ENCODE measurements at places on chromosomes 12 and 14.
A peak's percentile ranks its signal among the peaks of the same experiment; 100 is the strongest.

- no peak for DNase-seq
These were observed 222.6 kb downstream of the ACSS3 start for GRCh38 chr12:81300454-81300853.

GRCh38 chr14:102184316-102185035 lies 44.8 kb downstream of the WDR20 start:
- no peak for DNase-seq

DNA sequence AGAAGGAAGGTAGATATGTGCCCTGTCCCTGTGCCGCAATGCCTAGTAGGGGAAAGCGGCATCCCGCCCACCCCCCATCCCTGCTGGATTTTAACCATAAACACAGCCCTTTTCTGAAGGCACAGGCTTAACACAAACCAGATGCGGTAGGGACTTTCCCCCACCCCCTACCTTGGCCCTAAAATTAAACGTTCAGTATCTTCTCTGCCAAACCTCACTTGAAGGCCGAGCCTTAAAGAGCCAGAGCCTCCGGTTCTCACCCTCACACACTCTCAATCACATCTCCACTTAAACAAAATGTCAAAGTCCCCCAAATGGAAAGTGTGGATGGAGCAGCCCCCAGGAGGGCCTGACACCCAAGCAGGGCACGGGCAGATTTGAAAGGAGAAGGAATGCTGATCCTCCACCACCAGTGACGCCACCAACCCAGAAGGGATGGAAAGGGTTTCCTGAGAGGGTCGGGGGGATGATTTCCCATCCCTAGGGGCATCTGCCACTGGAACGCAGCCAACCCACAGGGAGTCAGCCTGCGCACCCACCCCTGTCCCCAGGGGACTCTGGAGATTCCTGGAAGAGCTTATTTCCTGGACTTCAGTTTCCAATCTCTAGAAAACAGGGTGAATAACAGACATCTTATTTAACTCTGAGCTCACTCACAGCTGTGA lies 26.4 kb downstream of the ACTN1 start:
- DNase-seq = peak; percentile 84

GRCh38 chr12:122558745-122559641 lies 31.9 kb downstream of the KNTC1 start:
- no peak for DNase-seq

DNA sequence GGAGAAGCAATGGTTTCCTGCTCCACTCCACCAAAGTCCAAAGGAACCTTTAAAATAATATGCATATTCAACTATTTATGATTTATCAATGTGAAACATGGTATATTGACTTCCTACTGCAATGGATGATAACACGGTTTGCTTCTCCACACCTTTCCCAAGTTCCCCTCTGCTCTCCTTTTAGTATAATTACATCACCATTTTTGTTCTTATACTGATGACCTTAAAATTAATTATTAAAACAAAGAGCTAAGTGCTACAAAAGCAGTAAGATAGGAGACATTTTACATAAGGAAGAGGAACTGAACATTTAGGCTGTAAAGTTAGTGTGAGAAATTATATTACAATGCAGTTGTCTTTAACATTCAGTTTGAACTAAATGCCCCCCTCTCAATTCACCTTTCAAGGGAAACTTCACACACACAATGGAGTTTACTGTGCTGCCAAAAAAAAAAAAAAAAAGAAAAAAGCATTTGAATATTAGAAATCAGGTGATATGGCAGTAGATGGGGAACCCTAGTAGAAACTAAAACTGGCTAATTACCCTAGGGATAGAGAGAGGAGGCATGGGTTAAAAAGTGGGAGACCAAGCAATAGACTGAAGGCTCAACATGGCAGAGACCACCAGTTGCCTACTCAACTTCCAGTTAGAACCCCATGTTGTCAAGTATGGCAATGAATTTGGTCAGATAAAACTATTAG lies 37.1 kb upstream of the STK38L start:
- no peak for DNase-seq
